HFF-Myc (cell line): ENCODE measurements at places on chromosomes 3 and 15.

DNA sequence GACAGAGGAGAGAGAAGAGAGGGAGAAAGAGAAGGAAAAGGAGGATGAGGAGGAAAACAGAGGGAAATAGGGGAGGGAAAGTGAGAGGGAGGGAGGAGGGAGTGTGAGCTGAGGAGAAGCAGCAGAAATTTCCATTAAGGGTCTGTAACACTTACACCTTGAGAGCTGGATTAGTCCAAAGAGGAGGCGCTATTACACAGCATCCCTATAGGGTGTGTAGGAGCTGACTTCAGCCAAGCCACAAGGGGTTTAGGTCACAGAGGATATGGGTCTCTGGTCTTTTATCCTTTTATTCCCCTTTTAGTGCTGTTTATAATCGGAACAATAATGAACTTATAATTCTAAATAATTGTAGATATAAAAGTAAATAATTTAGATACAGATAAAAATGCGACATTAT is 230.4 kb downstream of the GABRG3 start:
- no peak for DNase-seq

- DNase-seq, result peak; percentile 61
Measured at GRCh38 chr15:75620841-75621391, 4.6 kb downstream of the SNUPN start.

- no peak for DNase-seq
Measured at GRCh38 chr15:34341381-34342212, 1.3 kb downstream of the NOP10 start.

DNA sequence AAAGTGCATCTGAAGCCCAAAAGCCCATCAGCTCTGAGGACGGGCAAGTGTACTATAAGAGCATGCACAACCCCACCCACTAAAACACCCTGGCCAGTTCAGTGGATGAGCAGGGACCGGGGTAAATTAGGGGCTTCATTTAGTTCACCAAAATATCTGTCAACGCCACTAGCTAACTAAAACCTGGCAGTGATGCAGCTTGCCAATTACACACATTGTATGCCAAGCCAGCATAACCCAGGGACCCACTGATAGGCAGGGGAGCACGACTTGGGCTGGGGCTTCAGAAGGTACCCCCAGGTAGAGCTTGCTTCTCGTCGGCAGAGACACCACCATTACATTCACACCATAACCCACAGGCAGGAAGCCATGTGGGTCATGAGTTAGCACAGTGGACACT is 47.0 kb downstream of the PTPN23 start:
- DNase-seq, result no peak

DNA sequence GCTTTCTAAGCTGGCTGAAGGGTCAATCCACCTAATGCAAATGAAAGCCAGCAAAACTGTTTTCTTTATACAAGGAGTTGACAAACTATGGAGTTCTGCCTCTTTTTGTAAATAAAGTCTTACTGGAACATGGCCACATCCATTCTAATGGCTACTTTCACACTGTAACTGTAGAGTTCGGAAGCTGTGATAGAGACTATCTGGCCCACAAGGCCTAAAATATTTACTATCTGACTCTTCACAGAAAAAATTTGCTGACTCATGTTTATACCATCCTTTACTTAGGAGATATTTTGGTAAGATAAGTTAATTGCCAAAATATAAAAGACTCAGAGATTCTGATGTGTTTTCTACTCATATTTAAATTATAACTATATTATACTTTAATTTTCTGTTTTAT is 93.7 kb upstream of the GK5 start:
- peak; percentile 4 for DNase-seq

DNA sequence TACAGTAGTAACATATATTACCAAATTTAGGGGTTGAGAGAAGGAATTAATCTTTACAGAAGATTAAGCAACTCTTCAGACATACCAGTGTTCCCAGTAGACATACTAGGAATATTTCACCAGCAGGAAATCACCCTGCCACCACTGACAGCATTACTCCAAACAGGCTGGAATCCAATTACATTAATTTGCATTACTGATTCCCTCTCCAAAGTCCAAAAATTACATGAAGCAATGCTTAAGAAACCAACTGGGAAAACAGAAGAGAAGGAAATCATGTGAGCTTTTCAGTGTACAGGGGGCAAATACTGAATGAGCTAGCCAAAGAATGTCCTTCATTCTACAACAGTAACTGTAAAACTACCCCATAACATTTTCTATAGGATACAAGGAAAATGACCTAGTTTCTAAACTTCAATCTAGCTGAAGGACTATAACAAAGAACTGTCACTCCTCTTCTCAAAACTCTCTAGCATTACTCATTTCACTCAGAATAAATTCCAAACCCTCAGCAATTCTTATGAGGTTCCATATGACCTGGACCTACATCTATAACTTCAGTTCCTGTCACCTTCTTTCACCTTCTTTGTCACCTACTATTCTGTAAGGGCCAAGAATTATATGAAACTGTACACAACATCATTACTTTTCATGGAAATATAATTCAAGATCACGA is 72.7 kb downstream of the INO80 start:
- no peak for DNase-seq

- DNase-seq, result no peak
Measured at GRCh38 chr3:11643201-11643603, 513 bp downstream of the VGLL4 start.

GRCh38 chr3:89264037-89264560 is 156.7 kb downstream of the EPHA3 start:
- no peak for DNase-seq

DNA sequence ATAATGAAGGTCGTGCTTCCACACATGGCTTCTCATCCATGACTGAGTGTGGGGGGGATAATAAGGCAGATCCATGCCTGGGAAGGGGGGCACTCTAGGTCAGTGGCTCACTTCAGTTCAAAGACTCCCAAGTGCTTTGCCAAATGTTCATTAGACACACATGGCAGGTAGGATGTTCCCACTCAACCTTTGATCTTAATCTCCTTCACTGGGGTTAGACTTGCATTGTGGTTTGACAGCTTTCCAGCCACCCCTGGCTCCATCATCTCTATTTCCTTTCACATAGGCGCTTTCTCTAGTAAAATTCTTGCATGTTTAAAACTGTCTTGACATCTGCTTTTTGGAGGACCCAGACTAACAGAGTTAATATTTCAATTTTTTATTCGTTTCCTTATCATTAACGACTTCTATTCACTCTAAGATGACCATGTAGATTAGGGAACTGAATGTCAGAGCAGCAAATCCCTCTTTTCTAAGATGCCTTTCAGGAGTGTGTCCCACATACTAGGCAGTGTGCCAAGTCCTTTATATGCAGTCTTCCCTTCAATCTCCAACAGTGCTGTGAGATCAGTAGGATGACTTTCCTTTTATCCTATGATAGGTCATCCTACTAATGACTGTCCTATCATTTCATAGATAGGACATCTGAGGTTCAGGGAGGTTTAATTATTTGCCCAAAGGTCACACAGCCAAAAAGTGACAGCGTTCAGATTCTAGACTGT is 57.9 kb downstream of the BTD start:
- DNase-seq, result no peak

- no peak for DNase-seq
Measured at GRCh38 chr3:125684199-125684598, 88.9 kb upstream of the OSBPL11 start.

GRCh38 chr3:59839283-59839682 is 789.5 kb upstream of the CFAP20DC start:
- DNase-seq, result no peak

- no peak for DNase-seq
Measured at GRCh38 chr3:197734667-197735318, 1.9 kb downstream of the RUBCN start.
